ENCODE measurements at places on chromosomes 4 and X.
A peak's percentile ranks its signal among the peaks of the same experiment; 100 is the strongest.

GRCh38 chrX:136210806-136211205 lies 40.4 kb downstream of the MAP7D3 start:
- no peak for DNase-seq

DNA sequence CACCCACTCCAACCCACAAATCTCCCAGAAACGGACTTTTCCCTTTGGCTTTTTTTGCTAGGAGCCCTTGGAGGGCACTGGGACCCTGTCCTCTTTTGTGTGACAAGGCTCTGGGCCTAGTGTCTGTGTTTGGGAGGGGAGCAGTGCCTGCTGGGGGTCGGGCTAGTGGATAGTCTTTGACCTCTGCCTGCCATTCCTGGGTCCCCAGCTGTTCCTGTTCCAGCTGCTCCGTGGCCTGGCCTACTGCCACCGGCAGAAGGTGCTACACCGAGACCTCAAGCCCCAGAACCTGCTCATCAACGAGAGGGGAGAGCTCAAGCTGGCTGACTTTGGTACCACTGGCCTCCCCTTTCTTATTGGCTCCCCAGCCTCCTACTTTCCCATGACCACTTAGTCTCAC lies 6.7 kb upstream of the USP11 start:
- DNase-seq: no peak

DNA sequence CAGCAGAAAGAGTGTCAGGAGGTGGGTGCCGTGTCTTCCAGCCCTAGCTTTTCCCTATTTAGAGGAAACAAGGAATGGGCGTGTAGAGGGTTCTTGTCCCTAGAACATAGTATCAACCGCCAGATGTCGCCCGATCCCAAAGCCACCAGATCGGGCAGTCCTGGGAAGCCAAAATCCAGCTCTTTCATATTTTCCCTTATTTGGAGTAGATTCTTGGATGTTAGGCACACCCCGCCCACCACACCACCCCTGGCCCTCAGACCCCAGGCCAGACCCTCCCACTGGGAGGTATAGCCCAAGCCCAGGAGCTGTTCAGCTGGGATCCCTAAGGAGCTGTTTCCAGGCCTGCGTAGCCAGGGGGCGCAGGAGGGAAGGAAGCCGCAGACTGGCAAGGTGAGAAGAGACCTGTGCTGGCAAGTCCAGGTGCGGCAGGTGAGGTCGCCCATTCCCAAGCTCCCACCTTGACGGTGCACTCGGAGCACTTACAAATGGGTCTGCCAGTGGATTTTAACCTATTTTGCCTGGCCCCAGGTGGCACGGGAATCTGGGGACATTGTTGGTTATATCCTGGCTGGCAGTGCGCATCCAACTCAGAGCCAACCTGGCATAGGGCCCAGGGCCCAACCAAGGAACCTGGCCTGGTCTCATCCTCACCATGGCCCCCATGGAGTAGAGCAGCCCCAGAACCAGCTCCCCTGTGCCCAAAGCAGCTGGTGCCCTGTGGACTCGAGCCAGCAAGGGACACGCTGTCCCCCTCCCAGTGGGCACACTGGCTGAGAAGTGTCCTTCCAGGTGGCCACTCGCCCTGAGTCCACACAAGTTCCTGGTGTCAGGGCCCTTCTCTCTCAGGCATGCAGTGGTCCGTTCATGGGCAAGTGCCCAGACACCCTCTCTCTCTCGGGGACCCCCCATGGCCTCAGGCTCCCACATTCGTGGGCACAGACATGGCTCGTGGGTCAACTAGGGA lies 811 bp downstream of the FLNA start:
- DNase-seq: no peak

- DNase-seq: no peak
Measured at GRCh38 chr4:5922556-5922955, 29.7 kb upstream of the CRMP1 start.

GRCh38 chrX:64093761-64094160 lies 111.7 kb downstream of the AMER1 start:
- no peak for DNase-seq

- DNase-seq: no peak
Measured at GRCh38 chrX:138534410-138534809, 177.1 kb downstream of the FGF13 start.

DNA sequence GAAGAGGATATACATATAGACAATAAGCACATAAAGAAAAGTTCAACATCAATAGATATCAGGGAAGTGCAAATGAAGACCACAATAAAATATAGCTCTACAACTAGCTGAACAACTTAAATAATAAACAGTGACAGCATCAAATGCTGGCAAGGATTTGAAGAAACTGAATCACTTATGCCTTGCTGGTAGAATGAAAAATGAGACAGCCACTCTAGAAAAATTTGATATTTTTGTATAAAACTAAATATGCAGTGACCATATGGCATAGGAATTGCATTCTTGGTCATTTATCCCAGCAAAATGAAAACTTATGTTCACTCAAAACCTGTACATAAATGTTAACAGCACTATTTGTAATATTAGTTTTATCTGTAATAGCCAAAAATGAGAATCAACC lies 1102.0 kb downstream of the C4orf33 start:
- DNase-seq: no peak

- DNase-seq: no peak
Measured at GRCh38 chr4:1499465-1499864, 93.2 kb upstream of the NKX1-1 start.

DNA sequence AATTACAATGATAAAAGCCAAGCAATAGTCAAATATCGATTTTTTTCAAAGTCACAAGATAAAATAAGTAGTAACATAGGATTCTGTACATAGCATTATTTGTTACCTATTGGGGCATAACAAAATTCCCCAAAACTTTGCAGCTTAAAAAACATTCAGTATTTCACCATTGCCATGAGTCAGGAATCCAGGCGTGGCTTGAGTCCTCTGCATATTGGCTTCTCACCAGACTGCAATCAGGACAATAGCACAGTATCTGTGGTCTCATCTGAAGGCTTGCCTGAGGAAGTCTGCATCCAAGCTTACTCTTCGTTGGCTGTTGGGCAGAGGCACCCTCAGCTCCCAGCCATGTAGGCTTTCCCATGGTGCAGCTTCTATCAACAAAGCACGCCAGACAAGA lies 6.2 kb upstream of the CTBP1 start:
- no peak for DNase-seq

DNA sequence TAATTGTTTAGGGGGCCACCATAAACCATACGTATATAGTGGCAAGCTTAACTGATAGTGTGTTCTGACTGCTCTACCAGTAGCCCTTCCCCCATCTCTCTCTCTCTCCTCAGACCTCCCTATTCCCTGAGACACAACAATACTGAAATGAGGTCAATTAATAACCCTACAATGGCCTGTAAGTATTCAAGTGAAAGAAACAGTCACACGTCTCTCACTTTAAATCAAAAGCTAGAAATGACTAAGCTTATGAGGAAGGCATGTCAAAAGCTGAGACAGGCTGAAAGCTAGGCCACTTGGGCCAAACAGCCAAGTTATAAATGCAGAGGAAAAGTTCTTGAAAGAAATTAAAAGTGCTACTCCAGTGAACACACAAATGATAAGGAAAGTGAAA lies 78.0 kb downstream of the PRDM5 start:
- DNase-seq: peak; percentile 83

GRCh38 chrX:38112566-38112965 lies 106.2 kb downstream of the SYTL5 start:
- no peak for DNase-seq

DNA sequence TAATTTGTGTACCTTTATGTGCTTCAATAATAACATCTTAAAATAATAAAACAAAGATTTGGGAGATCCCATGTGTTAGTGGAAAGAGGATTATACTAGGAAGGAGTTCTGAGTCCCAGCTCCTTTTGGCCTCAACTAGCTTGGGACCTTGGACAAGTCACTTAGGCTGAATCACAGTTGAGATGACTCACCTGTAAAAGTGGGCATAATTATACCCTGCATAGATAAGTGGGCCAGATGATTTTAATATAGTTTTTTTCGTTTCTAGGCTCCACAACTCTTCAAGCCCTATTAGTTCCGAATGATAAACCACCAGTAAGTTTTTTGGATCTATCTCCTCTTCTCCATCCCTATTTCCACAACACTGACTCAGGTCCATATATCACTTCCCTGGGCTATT lies 131.8 kb downstream of the ENOX2 start:
- DNase-seq: no peak

- DNase-seq: no peak
Measured at GRCh38 chr4:56666279-56666678, 14.8 kb downstream of the HOPX start.

Measured in T-helper 2 cell (primary cell).